CD8-positive, alpha-beta memory T cell (primary cell): ENCODE measurements at places on chromosomes 4 and X.

DNA sequence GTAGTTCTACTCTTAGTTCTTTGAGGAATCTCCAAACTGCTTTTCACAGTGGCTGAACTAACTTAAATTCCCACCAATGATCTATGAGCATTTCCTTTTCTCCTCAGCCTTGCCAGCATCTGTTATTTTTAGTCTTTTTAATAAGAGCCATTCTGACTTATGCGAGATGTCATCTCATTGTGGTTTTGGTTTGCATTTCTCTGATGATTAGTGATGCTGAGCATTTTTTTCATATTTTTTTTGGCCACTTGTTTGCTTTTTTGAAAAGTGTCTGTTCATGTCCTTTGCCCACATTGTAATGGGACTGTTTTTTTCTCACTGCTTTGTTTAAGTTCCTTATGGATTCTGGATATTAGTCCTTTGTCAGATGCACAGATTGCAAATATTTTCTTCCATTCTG is 21.5 kb upstream of the PHKA1 start:
- no peaks in the 10 kb centered on the region for H3K4me1 ChIP-seq
- H3K27me3 ChIP-seq: no peaks in the 10 kb centered on the region
- no peak for DNase-seq
- no peak overlapping the region for H3K4me3 ChIP-seq
- H3K27ac ChIP-seq: no peak overlapping the region

GRCh38 chr4:178080312-178080711 is 638.1 kb upstream of the AGA start:
- H3K27ac ChIP-seq: no peak overlapping the region
- no peak overlapping the region for H3K4me3 ChIP-seq
- no peaks in the 10 kb centered on the region for H3K27me3 ChIP-seq
- no peaks in the 10 kb centered on the region for H3K4me1 ChIP-seq
- H3K36me3 ChIP-seq: no peaks in the 10 kb centered on the region
- no peak for DNase-seq

- DNase-seq: no peak
- H3K27ac ChIP-seq: no peak overlapping the region
- no peaks in the 10 kb centered on the region for H3K4me1 ChIP-seq
- no peak overlapping the region for H3K4me3 ChIP-seq
- no peaks in the 10 kb centered on the region for H3K27me3 ChIP-seq
Observed at GRCh38 chrX:16119353-16120220, 3.8 kb upstream of the GRPR start.

DNA sequence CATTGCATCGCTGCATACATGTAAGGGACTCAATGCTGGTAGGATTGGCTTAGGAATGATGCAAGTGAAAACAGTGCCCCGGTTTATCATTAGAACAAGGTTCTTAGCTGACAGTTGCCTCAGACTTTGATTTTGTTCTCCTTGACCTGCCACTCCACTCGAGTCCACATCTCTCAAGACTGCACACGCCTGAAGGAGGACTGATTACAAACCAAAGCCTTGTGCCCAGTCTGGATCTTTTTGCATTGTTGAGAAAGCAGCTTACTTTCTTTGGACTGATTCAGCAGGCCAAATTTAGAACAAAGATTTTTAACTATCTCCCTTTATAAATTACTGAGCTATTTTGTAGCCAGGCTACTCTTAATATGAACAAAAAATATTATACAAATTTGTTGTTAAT is 125.6 kb downstream of the PTTG2 start:
- DNase-seq: no peak
- no peak overlapping the region for H3K4me3 ChIP-seq
- no peaks in the 10 kb centered on the region for H3K36me3 ChIP-seq
- no peaks in the 10 kb centered on the region for H3K4me1 ChIP-seq
- no peaks in the 10 kb centered on the region for H3K27me3 ChIP-seq

GRCh38 chrX:51144828-51145442 is 187.7 kb upstream of the NUDT10 start:
- H3K4me3 ChIP-seq: no peak overlapping the region
- no peak overlapping the region for H3K27ac ChIP-seq
- no peaks in the 10 kb centered on the region for H3K27me3 ChIP-seq
- no peaks in the 10 kb centered on the region for H3K4me1 ChIP-seq
- DNase-seq: no peak

- no peaks in the 10 kb centered on the region for H3K36me3 ChIP-seq
- peak; percentile 46 for DNase-seq
- H3K27me3 ChIP-seq: no peaks in the 10 kb centered on the region
- H3K4me3 ChIP-seq: no peak overlapping the region
- peaks cover 11% of the 10 kb centered on the region for H3K4me1 ChIP-seq
- H3K27ac ChIP-seq: no peak overlapping the region
Observed at GRCh38 chr4:139530833-139531427, 25.1 kb downstream of the SETD7 start.

DNA sequence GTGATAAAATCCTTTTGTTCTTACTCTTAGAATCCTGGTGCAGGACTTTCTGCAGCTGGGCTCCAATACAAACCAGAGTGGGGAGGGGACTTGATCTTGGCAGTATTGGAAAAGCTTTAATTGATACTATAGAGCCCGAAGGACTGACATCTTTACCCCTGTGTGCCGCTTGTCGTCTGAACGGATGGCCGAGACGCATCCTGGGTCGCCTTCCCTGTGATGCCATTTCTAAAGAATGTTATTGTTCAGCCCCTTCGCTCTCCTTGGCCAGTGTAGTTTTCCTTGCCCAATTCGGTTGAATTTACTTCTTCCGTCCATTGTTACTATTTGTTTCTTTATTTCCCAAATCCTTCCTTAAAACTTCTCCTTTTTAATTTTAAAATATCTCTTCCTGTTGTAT is 80.9 kb downstream of the CLDN34 start:
- DNase-seq: no peak
- no peaks in the 10 kb centered on the region for H3K4me1 ChIP-seq
- no peaks in the 10 kb centered on the region for H3K36me3 ChIP-seq
- no peaks in the 10 kb centered on the region for H3K27me3 ChIP-seq
- H3K27ac ChIP-seq: no peak overlapping the region

- no peak overlapping the region for H3K27ac ChIP-seq
- no peaks in the 10 kb centered on the region for H3K36me3 ChIP-seq
- no peak for DNase-seq
- H3K4me1 ChIP-seq: no peaks in the 10 kb centered on the region
- no peaks in the 10 kb centered on the region for H3K27me3 ChIP-seq
- H3K4me3 ChIP-seq: no peak overlapping the region
Observed at GRCh38 chr4:1419708-1420107, 13.5 kb upstream of the NKX1-1 start.

DNA sequence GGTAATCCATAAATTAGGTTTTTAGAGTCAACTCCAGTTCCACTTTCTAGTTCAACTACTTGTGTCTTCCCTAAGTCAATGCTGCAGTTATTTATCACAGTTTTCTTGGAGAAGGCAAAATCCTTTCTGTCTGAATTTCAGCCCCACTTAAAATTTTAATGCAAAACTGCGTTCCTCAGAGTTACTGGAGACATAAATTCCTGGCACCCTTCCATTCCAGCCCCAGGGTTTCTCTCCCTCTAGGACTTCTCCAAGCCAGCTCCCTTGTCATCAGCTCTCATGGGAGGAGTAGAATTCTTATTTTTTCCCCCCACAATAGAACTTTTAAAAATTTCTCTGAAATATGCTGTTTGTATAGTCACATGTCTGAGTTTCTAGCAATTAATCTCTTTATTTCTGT is 50.6 kb upstream of the PHOX2B start:
- H3K4me1 ChIP-seq: no peaks in the 10 kb centered on the region
- DNase-seq: no peak
- H3K27me3 ChIP-seq: no peaks in the 10 kb centered on the region
- no peak overlapping the region for H3K27ac ChIP-seq

DNA sequence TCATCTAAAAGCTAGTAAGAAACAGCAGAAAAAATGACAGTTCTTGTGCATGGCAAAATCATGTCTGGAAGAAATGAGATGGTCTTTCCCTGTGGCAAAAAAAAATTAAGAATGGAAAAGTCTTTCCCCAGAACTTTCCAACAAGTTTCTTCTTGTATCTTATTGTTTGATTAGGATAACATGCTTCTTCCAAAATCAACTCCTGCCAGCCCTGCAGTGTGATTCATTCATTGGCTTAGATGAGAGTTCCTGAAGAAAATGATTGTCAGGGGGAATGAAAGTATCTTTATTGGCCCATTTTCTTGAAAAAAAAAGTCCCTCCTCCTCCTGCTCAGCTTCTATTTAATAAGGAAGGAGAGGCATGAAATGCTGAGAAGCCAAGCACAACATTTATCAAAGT is 407.7 kb downstream of the ARAP2 start:
- H3K4me1 ChIP-seq: no peaks in the 10 kb centered on the region
- no peak overlapping the region for H3K4me3 ChIP-seq
- no peaks in the 10 kb centered on the region for H3K27me3 ChIP-seq
- no peak overlapping the region for H3K27ac ChIP-seq
- no peaks in the 10 kb centered on the region for H3K36me3 ChIP-seq
- no peak for DNase-seq

GRCh38 chr4:13940921-13941320 is 313.4 kb upstream of the BOD1L1 start:
- H3K27ac ChIP-seq: no peak overlapping the region
- H3K27me3 ChIP-seq: no peaks in the 10 kb centered on the region
- DNase-seq: no peak
- H3K4me1 ChIP-seq: no peaks in the 10 kb centered on the region
- H3K36me3 ChIP-seq: no peaks in the 10 kb centered on the region

DNA sequence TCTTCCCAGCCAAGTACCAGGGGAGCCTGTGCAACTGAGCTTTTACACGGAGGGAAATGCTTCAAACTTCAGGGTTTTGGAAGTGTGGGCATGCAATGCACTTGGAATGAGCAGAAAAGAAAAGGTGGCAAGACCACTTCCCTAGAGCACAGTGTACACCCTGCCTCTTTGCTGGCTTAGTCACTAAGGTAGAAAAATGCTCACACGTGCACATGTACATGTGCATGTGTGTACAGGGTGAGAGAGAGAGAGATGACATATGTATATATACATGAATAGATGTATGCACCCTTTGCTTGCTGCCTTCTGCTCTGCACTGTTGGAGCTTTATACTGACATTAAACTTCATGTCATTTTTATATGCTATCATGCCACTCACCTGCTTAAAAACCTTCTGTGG is 7.9 kb upstream of the KLF3 start:
- no peaks in the 10 kb centered on the region for H3K27me3 ChIP-seq
- no peak overlapping the region for H3K27ac ChIP-seq
- H3K36me3 ChIP-seq: no peaks in the 10 kb centered on the region
- H3K4me3 ChIP-seq: no peak overlapping the region
- DNase-seq: no peak

- no peak for DNase-seq
- peaks cover 10% of the 10 kb centered on the region for H3K27me3 ChIP-seq
- H3K27ac ChIP-seq: no peak overlapping the region
- H3K4me1 ChIP-seq: peaks cover 7% of the 10 kb centered on the region
- H3K36me3 ChIP-seq: no peaks in the 10 kb centered on the region
- no peak overlapping the region for H3K4me3 ChIP-seq
Observed at GRCh38 chr4:118348886-118349285, 3.9 kb downstream of the PRSS12 start.

GRCh38 chr4:123555233-123555806 is 158.7 kb downstream of the SPRY1 start:
- no peaks in the 10 kb centered on the region for H3K4me1 ChIP-seq
- no peak for DNase-seq
- no peaks in the 10 kb centered on the region for H3K27me3 ChIP-seq
- H3K36me3 ChIP-seq: no peaks in the 10 kb centered on the region

- H3K36me3 ChIP-seq: no peaks in the 10 kb centered on the region
- H3K27me3 ChIP-seq: no peaks in the 10 kb centered on the region
- no peaks in the 10 kb centered on the region for H3K4me1 ChIP-seq
- no peak for DNase-seq
- no peak overlapping the region for H3K4me3 ChIP-seq
Observed at GRCh38 chr4:95539106-95539505, 9.7 kb downstream of the UNC5C start.

DNA sequence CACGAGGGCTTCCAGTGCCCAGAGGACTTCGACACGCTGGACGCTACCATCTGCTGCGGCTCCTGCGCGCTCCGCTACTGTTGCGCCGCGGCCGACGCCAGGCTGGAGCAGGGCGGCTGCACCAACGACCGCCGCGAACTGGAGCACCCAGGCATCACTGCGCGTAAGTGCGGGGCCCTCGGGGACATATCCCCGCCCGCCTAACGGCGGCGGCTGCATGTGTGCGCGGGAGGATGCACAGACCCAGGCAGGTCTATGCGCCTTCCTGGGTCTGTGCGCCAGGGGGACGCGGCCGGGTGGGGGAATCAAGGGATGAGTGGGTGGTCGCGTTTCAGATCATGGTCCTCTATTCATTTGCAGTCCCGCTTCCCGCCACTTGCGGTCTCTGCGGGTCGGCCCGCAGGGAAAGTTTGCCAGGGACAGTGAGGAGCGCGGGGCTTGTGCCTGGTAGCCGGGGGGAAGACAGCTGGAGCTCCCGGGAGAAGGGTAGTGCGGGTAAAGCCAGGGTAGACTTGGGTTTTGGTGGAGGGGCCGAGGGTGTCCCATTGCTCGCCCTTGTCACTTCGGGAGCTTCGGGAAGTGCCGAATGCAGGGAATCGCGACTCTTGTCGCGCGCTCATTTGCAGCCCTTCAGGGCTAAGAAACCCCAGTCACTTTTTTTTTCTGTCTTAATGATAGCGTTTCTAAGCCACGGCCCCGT is 1.0 kb downstream of the SHISA3 start:
- peaks cover 11% of the 10 kb centered on the region for H3K27me3 ChIP-seq
- H3K36me3 ChIP-seq: no peaks in the 10 kb centered on the region
- DNase-seq: no peak
- no peak overlapping the region for H3K4me3 ChIP-seq

GRCh38 chr4:56186808-56187523 is 200.3 kb downstream of the AASDH start:
- no peaks in the 10 kb centered on the region for H3K4me1 ChIP-seq
- no peak for DNase-seq
- no peak overlapping the region for H3K4me3 ChIP-seq
- no peak overlapping the region for H3K27ac ChIP-seq
- no peaks in the 10 kb centered on the region for H3K36me3 ChIP-seq
- no peaks in the 10 kb centered on the region for H3K27me3 ChIP-seq

- DNase-seq: no peak
- no peaks in the 10 kb centered on the region for H3K27me3 ChIP-seq
- no peak overlapping the region for H3K4me3 ChIP-seq
- no peaks in the 10 kb centered on the region for H3K4me1 ChIP-seq
- no peak overlapping the region for H3K27ac ChIP-seq
Observed at GRCh38 chrX:73965833-73966232, 338.1 kb upstream of the ZCCHC13 start.

DNA sequence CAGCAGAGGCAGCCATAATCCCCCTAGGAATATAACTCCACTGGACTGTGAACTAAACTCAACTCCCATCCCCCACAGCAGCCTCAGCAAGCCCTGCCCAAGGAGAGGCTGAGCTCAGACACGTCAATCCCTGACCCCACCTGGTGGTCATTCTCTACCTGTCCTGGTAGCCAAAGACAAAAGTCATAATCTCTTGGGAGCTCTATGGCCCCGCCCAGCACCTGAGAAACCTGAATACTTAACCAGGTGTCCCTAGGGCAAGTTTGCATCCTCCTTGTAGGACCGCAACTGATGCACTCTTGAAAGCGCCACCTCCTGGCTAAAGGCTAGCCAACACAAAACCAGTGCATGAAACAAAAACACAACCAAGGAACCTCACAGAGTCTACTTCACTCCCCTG is 18.4 kb downstream of the CT47B1 start:
- no peaks in the 10 kb centered on the region for H3K4me1 ChIP-seq
- no peak for DNase-seq
- no peaks in the 10 kb centered on the region for H3K36me3 ChIP-seq
- no peak overlapping the region for H3K27ac ChIP-seq

- peak within 1 kb of the TSS; percentile 61 for H3K27ac ChIP-seq
- H3K4me1 ChIP-seq: peaks cover 12% of the 10 kb centered on the region
- H3K4me3 ChIP-seq: peak within 1 kb of the TSS; percentile 72
- no peaks in the 10 kb centered on the region for H3K36me3 ChIP-seq
- no peaks in the 10 kb centered on the region for H3K27me3 ChIP-seq
- peak; percentile 84 for DNase-seq
Observed at GRCh38 chr4:2755821-2756690, at the start of gene TNIP2. TSS of gene TNIP2 (minus strand) at chr4:2756336. CDS start at chr4:2756289, 47 bp downstream.
